ENCODE measurements at places on chromosomes 12 and 14. TPM values are rescaled to one million over a fixed set of nuclear protein-coding genes. Genes with fewer than 3 reads are reported as not detected.
A peak's percentile ranks its signal among the peaks of the same experiment; 100 is the strongest.

DEPDC4 gene
- 0.38 TPM for total RNA-seq

DNA sequence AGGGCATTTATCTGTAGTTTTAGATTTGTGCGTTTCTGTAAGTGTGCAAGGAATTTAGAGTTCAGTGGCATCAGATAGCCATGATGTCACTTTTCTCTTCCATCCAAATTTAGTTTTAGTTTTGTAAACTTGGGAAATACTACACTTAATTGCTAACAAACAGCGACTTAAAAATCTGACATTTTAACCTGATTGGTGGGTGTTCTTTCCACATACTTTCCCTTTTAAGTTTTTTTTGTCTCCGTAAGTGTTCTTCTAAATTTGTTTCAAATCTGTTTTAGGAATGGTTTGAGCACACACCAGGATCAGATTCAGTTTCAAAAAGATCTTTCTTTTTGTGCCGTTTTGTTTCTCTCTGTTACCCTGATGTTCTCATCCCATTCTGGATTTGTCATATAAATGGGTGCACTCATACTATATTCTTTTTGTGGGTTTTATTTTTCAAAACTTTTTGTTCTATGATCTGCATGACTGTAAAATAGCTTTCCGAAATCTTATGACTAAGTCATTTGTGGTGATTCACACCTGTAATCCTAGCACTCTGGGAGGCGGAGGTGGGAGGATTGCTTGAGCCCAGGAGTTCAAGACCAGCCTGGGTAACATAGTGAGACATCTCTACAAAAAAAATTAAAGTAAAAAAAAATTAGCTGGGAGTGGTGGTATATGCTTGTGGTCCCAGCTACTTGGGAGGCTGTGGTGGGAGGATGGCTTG, 58.9 kb downstream of the FBXO34 start:
- no peak overlapping the region for H3K4me3 ChIP-seq
- peak overlapping the region; percentile 43 for H3K27ac ChIP-seq
- no peaks in the 10 kb centered on the region for H3K36me3 ChIP-seq
- no peaks in the 10 kb centered on the region for H3K27me3 ChIP-seq
- DNase-seq, result no peak

ANKS1B gene
- total RNA-seq, result not detected

ENDOU gene
- not detected for total RNA-seq

GRCh38 chr12:69481133-69481532, 10.9 kb downstream of the FRS2 start:
- H3K4me3 ChIP-seq, result no peak overlapping the region
- H3K27me3 ChIP-seq, result no peaks in the 10 kb centered on the region
- no peak for DNase-seq
- no peaks in the 10 kb centered on the region for H3K36me3 ChIP-seq
- H3K27ac ChIP-seq, result no peak overlapping the region

- no peaks in the 10 kb centered on the region for H3K36me3 ChIP-seq
- no peak overlapping the region for H3K4me3 ChIP-seq
- no peak overlapping the region for H3K27ac ChIP-seq
Measured at GRCh38 chr12:11618046-11618445, 31.4 kb upstream of the ETV6 start.

DNA sequence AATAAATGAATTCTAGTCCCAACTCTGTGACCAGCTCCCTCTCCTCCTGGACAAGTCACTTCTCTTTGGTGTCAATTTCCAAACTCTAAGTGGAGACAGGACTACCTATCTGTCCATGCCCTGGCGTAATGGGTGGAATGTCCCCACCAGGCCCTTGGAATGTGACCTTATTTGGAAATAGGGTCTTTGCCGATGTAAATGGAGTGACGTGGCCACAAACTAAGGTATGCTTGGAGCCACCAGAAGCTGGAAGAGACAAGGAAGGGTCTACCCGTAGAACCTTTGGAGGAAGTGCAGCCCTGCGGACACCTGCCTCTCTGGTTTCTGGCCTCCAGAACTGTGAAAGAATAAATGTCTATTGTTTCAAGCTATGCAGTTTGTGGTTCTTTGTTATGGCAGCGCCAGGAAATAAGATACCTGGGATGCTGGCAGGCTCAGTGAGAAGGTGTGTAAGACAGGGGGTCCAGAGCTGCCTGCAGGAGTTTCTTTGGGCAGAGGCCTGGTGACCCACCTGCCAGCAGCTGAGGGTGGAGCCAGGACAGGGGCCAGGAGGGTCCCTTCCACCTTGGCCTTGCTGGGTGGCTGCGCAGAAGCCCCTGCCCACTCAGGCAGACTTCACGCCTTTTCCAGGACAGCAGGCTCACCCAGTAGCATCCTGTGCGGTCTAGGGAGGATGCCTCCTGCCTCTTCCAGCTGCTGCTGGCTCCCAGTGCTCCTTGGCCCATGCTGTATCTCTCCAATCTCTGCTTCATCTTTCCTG, 45.8 kb downstream of the ARL6IP4 start:
- peaks cover 30% of the 10 kb centered on the region for H3K36me3 ChIP-seq
- H3K27ac ChIP-seq, result peak overlapping the region; percentile 81
- H3K4me1 ChIP-seq, result peaks cover 34% of the 10 kb centered on the region
- H3K27me3 ChIP-seq, result no peaks in the 10 kb centered on the region

PSMC6 gene
- total RNA-seq, result 100.0 TPM

DNA sequence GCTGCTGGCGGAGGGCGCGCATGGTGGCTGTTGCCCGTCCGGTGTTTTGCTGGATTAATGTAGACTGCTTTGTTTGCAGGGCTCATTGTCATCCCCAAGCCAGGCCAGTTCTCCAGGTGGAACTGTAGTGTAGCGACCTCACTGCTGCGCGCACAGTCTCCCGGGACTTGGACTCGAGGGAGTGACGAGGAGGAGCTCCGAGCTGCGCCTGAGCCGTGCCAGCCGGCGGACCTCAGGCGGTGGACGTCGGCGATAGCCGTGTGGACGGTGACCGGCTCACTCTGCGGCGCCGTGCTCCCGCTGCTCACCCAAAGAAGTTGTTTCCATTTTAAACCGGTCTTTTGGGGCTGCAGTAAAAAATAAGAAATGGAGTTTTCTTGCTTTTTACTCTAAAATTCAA, 82.2 kb downstream of the MOK start:
- no peaks in the 10 kb centered on the region for H3K36me3 ChIP-seq
- H3K4me1 ChIP-seq, result peaks cover 4% of the 10 kb centered on the region
- no peak overlapping the region for H3K4me3 ChIP-seq
- no peaks in the 10 kb centered on the region for H3K27me3 ChIP-seq
- no peak for DNase-seq
- H3K27ac ChIP-seq, result no peak overlapping the region

GRCh38 chr14:86086962-86087361, 557.0 kb downstream of the FLRT2 start:
- H3K27me3 ChIP-seq, result no peaks in the 10 kb centered on the region
- no peak overlapping the region for H3K4me3 ChIP-seq
- peaks cover 32% of the 10 kb centered on the region for H3K36me3 ChIP-seq

- DNase-seq, result no peak
- no peaks in the 10 kb centered on the region for H3K4me1 ChIP-seq
- H3K4me3 ChIP-seq, result no peak overlapping the region
- no peaks in the 10 kb centered on the region for H3K36me3 ChIP-seq
- no peak overlapping the region for H3K27ac ChIP-seq
Measured at GRCh38 chr12:20105943-20106342, 262.4 kb upstream of the PDE3A start.

DNA sequence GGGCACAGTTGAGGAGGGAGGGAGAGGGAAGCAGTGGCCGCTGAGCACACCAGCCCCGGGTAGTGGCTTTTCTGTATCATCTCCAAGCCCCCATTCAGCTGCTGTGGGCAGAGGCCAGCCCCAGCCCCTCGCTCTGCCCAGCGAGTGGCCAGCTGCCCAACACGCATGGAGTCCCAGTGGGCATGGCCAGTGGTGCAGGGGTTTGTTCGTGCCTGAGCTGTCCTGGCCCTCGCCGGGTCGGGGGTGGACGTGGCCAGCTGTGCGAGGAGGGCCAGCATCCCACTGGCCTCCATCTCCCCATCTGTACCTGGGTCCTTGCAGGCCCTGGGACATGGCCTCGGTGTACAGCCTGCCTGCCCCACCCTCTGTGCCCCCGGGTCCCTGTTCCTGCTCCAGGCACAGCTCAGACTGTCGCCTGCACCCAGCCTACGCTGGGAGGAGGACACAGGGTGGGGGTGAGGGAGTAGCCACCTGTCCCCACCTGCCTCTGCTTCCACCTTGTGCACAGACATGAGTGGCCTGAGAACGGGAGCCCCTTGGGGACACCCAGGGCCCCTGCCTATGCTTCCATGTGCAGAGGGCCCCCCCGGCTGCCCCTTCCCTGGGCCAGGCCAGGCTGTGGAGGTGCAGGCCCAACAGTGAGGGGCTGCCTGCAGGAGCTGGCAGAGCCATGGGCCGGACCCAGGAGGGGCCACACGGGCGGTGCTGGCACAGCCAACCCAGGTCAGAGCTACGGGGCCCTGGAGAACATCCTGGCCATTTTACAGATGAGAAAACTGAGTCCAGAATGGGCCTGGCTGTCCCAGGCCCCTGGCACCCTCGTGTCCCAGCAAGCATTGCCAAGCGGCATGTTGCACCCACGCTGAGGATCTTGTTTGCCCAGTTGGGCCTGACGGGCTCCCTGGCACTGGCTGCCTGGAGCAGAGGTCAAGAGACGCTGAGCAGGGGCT, 4.3 kb downstream of the INF2 start:
- no peak for DNase-seq
- no peaks in the 10 kb centered on the region for H3K27me3 ChIP-seq
- H3K4me1 ChIP-seq, result peaks cover 19% of the 10 kb centered on the region
- no peaks in the 10 kb centered on the region for H3K36me3 ChIP-seq
- peak overlapping the region; percentile 80 for H3K4me3 ChIP-seq

- H3K27me3 ChIP-seq, result peaks cover 14% of the 10 kb centered on the region
- no peak overlapping the region for H3K27ac ChIP-seq
- no peaks in the 10 kb centered on the region for H3K36me3 ChIP-seq
- DNase-seq, result no peak
- no peaks in the 10 kb centered on the region for H3K4me1 ChIP-seq
- no peak overlapping the region for H3K4me3 ChIP-seq
Measured at GRCh38 chr12:101552277-101552676, 42.5 kb upstream of the MYBPC1 start.

DNA sequence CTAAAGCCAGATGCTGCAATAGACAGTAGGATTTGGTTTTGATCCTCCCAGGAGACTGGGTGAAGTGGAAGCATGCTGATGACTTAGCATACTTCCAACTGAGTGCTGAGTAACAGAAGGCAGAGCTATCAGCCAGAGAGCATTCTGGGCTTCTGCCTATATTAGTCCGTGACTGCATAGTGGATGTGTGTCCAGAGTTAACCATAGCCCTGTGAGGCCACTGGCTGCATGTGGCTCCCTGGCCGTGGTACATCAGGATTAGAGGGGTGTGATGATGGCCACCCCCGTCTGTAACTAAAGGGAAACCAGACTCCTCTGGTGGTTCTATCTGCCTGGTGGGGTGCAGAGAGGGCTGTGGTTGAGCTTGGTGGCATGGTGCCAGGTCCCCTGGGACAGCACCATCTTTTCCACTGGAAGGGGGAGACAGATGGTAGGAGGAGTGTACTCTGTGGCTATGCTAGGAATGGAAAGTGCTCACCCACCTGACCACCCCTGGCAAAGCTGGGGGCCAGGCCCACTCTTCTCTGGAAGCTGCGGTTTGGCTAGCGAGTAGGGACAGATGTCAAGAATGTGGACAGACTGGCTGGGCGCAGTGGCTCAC, 27.4 kb downstream of the ABCD4 start:
- H3K27ac ChIP-seq, result no peak overlapping the region
- peaks cover 2% of the 10 kb centered on the region for H3K27me3 ChIP-seq
- DNase-seq, result no peak
- H3K4me3 ChIP-seq, result no peak overlapping the region
- H3K36me3 ChIP-seq, result peaks cover 4% of the 10 kb centered on the region

DNA sequence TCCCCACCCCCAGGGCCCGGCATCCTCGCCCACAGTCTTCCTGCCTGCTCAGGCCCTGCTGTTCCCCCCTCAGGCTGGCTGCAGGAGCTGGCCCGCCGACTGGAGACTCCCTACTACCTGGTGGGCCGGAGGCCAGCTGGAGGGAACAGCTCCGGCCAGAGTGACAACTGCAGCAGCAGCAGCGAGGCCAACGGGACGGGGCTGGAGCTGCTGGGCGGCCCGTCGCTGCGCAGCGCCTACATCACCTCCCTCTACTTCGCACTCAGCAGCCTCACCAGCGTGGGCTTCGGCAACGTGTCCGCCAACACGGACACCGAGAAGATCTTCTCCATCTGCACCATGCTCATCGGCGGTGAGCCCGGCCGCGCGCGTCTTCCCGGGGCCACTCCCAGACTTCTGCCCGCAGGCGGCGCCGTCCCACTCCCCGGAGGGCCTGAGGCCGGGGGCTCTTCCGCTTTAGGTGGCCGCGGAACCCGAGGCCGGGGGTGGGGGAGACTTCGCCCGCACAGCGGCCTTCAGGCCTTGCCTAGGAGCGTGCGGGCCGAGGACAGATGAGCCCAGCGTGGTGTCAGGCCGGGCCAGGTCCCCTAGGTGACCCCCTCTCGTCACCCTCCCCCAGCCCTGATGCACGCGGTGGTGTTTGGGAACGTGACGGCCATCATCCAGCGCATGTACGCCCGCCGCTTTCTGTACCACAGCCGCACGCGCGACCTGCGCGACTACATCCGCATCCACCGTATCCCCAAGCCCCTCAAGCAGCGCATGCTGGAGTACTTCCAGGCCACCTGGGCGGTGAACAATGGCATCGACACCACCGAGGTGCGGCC, 10.2 kb downstream of the KCNH3 start:
- no peaks in the 10 kb centered on the region for H3K27me3 ChIP-seq
- peak overlapping the region; percentile 82 for H3K4me3 ChIP-seq
- peaks cover 37% of the 10 kb centered on the region for H3K4me1 ChIP-seq
- no peaks in the 10 kb centered on the region for H3K36me3 ChIP-seq

DNA sequence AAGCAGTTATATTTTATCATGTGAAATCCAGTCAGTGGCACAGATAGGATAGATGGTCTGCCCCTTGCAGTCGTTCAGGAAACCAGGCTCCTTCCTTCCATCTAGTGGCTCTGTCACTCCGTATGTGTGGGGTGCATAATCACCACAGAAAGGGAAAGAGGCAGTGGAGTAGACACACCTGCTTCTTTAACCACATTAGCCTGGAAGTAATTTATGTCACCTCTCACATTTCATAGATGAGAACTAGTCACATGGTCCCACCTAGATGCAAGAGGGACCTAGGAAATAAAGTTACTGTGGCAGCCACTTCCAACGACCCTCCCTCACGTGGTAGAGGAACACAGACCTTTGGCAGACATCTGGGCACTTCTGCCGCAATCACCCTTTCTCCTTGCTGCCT, 14.2 kb upstream of the RNU6-8 start:
- H3K36me3 ChIP-seq, result no peaks in the 10 kb centered on the region
- H3K4me3 ChIP-seq, result no peak overlapping the region
- peaks cover 5% of the 10 kb centered on the region for H3K27me3 ChIP-seq

DNA sequence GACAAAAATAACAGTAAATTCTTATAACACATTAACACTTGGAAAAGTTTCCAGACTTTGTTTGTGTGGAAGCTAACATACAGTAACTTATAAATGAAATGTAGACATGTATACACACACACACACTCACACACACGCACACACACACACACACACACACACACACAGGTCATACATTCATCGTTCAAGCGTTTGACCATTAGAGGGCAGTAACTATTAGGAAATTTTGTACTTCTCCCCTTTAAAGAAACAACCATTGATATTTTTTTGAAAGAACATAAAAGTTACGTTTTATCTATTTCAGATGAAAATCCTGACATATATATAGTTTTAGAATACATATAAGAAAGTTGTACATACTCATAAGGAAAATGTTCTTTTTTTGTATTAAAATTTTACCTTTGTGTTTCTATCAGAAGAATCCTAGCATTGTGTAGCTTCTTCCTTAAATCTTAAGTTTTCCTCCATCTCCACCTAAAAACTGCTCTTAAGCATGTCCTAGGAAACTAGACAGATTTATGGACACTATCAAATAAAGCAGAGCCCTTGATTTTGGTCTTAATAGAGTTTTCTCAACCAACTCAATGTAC, 29.0 kb downstream of the PTPRQ start:
- DNase-seq, result no peak
- H3K36me3 ChIP-seq, result no peaks in the 10 kb centered on the region
- H3K4me1 ChIP-seq, result no peaks in the 10 kb centered on the region
